Brain microvascular endothelial cell (primary cell): ENCODE measurements at places on chromosomes 3 and 15.

DNA sequence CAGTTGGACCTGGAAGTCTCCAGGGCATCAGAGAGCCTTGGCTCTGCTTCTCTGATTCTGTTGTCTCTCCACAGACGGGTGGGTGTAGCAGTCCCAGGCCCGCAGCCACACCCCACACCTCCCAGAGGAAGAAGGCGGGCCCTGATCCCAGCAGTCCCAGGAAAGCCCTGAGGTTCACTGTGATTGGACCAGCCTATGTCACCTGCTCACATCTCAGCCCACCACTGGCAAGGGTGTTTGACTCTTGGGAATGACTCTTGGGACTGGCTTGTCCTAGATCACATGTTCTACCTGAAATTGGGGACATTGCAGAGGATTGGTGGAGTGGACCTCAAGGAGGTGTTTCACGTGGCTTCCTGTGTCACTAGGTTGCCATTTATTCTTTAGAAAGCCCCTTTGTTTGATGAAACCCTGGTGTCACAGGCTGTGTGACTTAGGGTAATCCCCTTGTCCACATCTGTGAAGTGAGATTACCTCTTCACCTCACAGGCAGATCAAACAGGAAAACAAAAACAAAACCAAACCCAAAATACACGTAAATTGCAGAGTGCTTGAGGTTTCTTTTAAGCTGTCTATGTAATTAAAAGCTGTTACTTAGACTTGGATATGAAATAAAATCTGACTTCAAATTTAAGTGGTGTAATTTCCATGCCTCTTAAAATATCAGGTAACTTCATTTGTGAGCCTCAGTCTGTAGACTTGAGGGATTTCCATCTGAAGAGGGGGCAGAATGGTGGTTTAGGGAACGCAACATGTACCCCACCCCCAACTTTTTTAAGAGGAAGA, 26.7 kb downstream of the FLNB start:
- DNase-seq = no peak

DNA sequence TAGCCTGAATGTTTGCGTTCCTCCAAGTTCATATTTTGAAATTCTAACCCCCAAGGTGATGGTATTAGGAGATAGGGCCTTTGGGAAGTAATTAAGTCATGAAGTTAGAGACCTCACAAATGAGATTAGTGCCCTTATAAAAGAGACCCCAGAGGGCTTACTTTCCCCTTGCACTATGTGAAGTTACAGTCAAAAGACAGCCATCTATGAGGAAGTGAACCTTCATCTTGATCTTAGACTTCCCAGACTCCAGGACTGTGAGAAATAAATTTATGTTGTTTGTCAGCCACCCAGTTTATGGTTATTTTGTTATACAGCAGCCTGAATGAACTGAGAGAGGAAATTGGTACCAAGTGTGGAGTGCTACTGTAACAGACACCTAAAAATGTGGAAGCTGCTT, 74.4 kb downstream of the DAPK2 start:
- DNase-seq = no peak

DNA sequence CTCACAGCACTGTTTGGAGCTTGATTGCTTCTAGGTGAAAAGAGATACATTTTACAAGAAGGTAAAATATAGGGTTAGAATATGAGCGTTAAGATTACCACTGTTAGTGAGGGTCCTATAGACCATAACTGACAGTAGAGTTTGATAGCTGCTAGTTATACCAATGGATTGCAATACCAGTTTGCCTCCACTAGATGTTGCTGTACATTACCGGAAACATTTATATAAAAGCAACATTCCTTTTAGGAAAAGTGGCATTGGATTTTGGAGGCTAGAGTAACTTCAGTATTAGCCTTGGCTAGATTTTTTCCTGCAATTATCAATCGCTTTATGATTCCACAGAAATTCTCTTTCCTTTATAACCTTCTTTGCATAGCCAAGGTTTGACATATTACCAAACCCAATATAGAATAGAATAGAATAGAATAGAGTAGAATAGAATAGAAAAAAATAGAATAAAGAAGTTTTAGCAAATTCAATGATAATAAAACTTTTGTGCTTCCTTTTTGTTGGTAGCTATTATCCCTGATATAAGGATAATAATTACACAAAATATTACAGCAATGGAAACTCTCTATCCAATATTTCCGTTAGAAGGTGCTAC, 1093.6 kb upstream of the ALCAM start:
- peak; percentile 37 for DNase-seq

GRCh38 chr15:70308011-70308734, 210.5 kb upstream of the TLE3 start:
- no peak for DNase-seq

GRCh38 chr3:77038468-77038929, 1.4 kb upstream of the ROBO2 start:
- peak; percentile 77 for DNase-seq

GRCh38 chr3:120410541-120410940, 40.3 kb downstream of the FSTL1 start:
- DNase-seq = no peak

DNA sequence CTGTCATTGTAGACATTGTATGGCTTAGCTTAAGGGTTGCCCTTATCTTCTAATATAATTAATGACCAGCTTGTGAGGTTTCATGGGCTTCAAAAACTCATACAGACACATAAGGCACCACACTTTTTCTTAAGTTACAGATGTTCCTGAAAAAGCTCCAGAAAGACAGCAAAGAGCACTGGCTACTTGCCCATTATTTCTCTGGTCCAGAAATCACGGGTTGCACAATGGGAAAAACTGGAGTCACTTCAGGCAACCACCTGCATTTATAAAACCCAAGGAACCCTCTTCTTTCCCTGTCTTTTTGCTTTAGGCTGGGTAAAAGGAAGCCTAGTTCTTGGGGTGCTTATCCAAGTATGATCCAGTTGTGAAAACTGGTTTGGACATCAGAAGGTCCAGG, 2.3 kb upstream of the COL6A6 start:
- no peak for DNase-seq

- DNase-seq = no peak
Measured at GRCh38 chr3:149593418-149594160, 64.2 kb downstream of the WWTR1 start.

DNA sequence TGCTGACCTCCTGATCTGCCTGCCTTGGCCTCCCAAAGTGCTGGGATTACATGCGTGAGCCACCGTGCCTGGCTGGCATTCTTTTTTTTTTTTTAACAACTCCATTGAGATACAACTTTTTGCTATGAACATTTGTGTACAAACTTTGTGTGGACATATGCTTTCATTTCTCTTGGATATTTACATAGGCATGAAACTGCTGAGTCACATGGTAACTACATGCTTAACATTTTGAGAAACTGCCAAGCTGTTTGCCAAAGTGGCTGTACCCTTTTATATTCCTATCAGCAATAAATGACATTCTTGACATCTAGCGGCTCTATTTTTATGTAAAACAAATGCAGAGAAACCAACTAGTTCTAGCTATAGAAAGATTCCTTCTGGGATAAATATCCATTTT, 8.7 kb upstream of the YEATS2 start:
- no peak for DNase-seq

GRCh38 chr3:30804984-30805383, 89.5 kb downstream of the GADL1 start:
- DNase-seq = no peak

DNA sequence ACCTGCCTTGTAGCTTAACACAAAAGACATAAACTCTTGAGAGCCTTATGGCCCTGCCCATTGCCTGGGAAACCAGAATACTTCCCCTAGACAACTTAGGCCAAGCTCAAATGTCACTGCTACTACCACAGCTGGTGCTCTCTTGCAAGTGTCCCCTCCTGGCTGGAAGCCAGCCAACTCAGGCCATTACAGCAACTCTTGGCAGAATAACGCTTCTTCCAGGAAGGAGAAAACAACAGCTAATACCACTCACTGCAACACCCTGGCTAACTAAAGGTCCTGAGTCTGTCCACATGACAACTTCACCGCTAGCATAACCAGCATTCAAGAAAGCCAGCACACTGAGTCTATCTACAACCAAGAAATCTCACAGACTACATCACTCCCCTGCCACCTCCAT, 5.1 kb upstream of the B4GALT4 start:
- no peak for DNase-seq

GRCh38 chr3:128933213-128933921, 53.9 kb downstream of the ACAD9 start:
- DNase-seq = no peak

DNA sequence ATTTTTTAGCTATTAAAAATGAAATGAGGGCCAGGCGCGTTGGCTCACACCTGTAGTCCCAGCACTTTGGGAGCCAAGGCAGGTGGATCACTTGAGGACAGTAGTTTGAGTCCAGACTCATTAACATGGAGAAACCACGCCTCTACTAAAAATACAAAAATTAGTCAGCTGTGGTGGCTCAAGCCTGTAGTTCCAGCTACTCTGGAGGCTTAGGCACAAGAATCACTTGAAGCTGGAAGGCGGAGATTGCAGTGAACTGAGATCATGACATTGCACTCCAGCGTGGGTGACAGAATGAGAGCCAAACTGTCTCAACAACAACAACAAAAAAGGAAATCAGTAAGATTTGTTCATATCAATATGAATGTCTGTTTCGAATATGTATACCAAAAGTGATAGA, 517.1 kb downstream of the ROBO1 start:
- no peak for DNase-seq

DNA sequence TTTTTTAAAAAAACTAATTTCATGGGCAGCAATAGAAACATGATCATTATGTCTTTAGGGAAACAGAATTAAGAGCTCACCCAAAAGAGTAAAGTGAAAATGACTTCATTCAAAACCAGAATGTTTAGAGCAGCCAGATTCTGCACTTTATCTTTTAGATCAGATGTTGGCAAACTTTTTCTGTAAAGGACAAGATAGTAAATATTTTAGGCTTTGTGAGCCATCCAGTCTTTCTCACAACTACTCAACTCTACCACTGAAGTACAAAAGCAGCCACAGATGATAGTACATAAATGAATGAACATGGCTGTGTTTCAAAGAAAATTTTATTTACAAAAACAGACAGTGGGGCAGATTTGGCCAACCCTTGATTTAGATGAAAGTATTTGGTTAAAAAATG, 84.5 kb downstream of the SETD2 start:
- no peak for DNase-seq

DNA sequence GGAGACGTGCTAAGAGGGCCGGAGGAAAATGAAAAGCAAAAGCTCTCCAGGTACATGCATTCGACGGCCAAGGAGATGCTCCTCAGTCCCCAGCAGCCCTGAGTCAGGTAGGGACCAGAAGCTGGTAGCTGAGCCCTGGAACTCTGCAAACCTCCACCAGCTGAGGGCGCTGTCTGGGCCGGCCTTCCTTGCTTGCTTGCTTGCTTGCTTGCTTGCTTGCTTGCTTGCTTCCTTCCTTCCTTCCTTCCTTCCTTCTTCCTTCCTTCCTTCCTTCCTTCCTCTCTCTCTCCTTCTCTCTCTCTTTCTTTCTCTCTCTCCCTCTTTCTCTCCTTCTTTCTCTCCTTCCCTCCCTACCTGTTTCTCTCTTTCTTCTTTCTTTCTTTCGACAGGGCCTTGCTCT, 94.6 kb upstream of the RASGRF1 start:
- DNase-seq = peak; percentile 11

DNA sequence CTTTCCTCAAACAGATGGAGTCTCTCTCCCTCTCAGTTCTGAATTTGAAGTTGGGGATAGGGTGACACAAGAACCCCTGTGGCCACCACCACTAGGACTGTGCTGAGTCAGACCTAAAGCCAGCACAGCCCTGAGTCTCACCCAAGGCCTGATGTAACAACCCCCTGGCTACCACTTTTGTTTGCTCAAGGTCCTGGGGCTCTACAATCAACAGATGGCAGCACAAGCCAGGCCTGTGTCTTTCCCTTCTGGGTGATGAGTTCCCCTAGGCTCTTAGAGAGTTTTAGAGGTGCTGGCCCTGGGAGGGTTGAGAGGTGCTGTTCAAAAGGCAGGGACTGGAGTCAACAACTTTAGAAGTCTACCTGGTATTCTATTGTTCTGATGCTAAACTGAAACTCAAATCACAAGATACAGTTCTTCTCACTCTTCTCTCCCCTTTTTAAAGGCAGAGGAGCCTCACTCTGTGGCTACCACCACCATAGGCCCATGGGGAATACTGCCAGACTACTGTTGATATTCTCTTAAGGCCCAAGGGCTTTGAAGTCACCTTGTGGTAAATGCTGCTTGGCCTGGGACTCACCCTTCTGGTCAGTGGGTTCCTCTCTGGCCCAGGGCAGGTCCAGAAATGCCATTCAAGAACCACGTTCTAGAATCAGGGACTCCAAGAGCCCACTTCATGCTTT, 6.5 kb downstream of the OR5K4 start:
- no peak for DNase-seq

- no peak for DNase-seq
Measured at GRCh38 chr3:39103324-39103693, 4.1 kb downstream of the GORASP1 start.

DNA sequence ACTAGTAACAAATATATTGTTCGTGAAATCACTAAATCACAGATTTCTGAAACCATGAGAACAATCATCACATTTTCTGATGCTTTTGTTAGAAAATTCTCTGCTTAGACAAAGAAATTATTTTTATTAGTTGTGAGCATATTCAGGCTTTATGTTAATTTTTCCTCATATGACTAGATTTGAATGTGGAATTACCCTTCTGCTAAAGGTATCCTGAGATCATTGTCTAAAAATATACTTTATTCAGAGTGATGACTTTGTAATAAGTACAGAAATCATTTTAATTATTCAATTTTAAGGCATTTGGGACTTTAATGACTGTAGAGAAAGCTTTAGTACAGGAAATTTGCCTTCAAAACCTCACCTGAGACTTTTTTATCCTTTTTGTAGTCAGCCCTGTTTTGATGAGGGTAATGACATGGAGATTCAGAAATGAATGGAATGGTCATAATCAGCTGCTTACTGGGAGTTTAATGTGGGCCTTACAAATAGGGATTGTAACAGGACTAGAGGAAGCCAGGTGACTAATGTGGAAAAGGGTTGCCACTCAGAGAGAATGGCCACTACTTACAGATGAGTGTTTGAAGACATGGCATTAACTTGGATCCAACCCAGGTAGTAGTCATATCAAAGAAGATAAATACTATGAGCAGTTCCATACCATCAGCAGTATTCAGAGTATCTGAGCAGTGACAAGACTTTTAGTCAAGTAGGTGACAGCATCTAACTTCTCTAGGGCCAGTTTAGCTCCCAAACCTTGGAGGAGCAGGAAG, 148.3 kb downstream of the MBNL1 start:
- DNase-seq = no peak

DNA sequence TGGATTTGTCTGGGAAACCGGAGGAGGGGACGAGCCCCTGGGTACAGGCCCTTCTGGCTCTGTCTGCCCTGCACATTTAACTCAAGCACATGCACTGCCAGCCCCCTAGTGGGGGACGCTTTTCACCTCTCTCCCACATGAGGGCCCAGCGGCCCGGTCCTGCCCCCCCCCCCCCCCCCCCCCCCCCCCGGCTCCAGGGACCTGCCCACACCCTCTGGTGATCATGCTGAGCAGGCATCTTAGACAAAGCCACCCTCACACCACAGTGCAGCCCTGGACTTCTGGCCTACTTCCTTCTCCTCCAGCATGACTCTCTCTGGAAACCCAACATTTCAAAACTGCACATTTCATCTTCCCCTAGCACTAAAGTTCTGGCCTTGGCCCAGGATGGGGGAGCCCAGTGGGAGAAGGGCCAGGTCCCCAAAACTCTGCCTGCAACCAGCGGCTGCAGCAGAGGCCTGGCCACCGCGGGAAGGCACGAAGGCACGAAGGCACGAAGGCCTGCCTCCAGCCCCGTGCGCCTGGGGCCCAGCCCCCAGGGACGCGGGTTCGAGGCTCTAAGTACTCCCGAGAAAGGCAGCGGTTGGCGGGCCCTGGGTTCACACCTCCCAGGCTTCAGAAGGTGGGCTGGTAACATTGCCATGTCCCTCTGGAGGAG, 14.1 kb downstream of the KLF15 start:
- DNase-seq = no peak

- DNase-seq = no peak
Measured at GRCh38 chr3:73734211-73735089, 109.7 kb upstream of the PDZRN3 start.
